Progenitor cell of endocrine pancreas (in vitro differentiated cells): ENCODE measurements at places on chromosomes 12 and 14.

- no peak for DNase-seq
These were observed 255.9 kb downstream of the SEC23A start for GRCh38 chr14:38847161-38847560.

GRCh38 chr12:60529261-60529660, 933.4 kb downstream of the SLC16A7 start:
- no peak for DNase-seq

DNA sequence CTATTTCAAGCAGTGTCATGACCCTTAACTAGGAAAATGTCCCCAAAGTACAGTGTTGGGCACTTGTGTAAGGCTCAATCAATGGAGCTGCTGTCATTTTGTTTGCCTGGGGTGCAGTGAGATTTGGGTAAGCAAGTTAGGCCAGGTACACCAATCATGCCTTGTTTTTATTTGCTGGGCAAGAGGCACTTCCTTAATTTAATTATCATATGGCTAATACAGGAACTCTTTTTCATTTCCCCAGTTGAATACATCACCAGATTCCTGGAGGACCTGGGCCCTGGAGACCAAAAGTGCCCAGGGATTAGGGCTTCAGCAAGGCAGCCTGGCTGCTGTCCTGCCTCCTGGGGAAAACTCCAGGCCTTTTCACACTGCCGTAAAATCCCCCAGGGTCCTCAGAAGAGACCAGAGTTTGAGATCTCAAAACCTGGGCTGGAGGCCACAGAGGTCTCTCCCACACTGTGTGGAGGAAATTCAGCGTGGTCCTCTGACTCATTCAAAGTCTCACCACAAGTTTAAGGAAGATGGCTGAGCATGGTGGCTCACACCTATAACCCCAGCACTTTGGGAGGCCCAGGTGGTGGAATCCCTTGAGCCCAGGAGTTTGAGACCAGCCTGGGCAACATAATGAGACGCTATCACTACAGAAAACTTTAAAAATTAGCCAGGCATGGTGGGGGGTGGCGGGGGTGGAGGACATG, 28.4 kb upstream of the FOXN3 start:
- DNase-seq, result no peak

GRCh38 chr12:124385219-124385969, 90.5 kb downstream of the RFLNA start:
- DNase-seq, result no peak

DNA sequence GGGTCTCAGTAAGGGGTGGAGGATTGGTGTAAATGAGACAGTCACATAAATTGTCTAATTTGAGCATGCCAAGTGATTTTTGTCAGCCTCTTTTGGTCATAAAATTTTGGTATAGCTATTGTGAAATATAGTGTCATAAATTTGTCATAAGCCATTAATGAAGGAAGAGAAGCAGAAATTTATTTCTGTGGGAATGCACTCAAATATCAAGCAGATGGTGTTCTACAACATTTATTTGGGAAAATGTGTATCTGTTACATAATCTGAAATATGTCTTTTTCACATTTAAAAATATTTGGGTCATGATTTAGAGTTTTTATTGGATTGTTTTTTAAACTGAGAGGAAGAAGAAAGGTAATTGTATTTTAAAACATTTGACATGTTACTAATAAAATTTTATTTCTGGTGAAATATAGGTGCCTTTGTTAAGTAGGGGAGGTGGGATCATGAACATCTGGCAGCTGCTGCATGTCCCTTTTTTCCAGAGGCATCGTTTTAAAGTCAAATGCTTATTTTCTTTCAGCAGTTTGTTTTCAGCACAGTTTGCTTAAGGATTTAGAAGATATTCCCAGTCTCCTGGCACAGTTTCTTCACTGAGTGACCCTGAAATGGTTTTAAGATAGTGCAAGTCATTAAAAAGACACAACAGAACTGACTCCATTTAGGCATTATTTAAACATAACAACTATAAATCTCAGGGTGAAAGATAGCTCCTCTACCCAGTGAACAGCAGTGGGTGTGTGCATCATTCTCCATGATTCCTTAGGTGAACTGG, 371.7 kb downstream of the SNAPC1 start:
- no peak for DNase-seq

DNA sequence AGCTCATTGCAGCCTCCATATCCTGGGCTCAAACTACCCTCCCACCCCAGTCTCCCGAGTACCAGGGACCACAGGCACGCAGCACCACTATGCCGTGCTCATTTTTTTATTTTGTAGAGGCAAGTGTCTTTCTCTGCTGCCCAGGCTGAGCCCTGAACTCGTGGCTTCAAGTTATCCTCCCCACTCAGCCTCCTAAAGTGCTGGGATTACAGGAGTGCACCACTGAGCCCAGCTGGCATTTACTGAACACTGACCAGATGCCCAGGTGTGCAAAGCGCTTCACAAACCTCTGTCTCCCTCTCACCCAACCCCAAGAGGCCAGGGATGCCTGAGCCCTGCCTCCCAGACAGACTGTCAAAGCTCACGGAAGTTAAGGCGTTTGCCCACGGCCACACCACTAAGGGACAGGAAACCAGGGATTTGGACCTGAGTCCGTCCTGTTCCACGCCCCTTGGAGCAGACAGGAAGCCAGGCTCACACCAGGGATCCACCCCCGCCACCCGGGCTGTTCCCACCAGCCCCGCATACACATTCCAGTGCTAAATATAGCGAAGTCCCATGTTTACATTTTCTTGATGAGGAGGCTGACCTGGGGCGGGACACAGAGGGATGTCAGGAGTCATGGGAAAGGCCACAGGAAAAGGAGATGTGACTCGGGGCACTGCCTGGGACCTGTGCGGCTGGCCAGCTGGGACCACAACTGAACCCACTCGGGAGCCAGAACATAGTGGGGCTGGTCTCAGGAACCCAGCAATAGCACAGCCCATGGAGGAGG, 51.2 kb downstream of the TESC start:
- DNase-seq, result no peak

DNA sequence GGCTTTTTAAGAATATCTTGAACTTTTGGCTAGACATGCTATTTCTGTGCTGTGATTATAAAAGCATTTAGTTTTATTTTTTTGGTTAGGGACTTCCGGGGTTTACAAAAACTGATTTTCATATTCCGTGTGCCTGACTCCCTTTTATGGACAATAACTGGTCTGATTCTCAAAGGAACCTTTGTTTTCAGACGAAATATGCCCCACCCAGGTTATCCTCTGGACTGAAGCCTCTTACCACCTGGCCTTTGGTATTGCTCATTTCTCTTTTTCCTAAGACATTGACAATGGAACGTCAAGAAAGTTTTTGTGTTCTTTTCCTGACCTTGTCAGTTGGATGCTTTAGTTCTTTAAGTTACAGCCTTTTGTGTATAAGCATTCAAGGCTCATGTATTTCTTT, 10.8 kb downstream of the TIGAR start:
- DNase-seq, result no peak

DNA sequence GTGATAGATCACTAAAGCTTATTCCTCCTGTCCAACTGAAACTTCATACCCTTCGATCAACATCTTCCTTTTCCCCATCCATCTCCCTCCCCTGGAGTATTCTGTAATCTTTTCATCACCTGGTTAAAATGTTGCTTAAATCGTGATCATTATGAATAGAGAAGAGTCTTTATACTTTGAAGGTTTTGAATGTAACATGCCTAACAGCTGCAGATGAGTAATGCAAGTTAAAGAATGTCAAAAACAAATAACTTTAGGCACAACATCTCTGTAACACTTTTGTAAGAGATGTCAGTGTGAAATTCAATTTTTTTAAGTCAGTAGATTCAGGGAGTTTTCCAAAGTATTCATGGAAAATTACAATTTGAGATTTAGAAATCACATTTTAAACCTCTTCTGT, 25.0 kb downstream of the RXYLT1 start:
- DNase-seq, result no peak

GRCh38 chr12:46390881-46391280, 18.3 kb upstream of the SLC38A2 start:
- DNase-seq, result no peak

DNA sequence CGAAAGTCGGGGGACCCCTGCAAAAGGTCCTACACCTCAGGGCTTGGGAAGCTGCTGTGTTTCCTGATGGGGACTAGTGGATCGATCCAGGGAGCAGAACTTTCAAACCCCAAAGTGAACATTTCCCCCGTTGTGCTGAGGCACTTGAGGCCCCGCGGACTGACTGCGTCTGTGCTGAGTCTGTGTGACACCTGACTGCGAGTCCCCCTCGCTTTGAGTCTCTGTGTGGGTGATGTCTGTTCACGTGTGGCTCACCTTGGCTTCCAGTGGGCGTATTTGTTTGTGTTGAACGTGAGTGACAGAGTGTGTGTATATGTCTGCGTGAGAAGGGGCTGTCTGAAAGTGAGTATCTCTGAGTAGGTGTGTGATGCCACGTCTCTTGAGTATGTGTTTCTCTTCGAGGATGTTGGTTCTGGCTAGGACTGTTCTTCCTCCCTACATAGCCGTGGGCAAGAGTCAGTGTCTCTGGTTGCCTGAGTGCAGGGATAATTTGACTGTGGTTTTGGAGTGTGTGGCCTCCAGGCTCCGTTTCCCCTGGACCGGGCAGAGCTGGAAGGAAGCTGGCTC, 1.3 kb downstream of the TEAD4 start:
- no peak for DNase-seq

GRCh38 chr12:132747896-132748295, 13.7 kb downstream of the ANKLE2 start:
- DNase-seq, result no peak

- DNase-seq, result no peak
These were observed 62.2 kb downstream of the PPP1R36 start for GRCh38 chr14:64612021-64612380.

- no peak for DNase-seq
These were observed 18.5 kb downstream of the TESC start for GRCh38 chr12:117080661-117081144.

GRCh38 chr14:97382616-97383226, 585.5 kb downstream of the VRK1 start:
- DNase-seq, result no peak

DNA sequence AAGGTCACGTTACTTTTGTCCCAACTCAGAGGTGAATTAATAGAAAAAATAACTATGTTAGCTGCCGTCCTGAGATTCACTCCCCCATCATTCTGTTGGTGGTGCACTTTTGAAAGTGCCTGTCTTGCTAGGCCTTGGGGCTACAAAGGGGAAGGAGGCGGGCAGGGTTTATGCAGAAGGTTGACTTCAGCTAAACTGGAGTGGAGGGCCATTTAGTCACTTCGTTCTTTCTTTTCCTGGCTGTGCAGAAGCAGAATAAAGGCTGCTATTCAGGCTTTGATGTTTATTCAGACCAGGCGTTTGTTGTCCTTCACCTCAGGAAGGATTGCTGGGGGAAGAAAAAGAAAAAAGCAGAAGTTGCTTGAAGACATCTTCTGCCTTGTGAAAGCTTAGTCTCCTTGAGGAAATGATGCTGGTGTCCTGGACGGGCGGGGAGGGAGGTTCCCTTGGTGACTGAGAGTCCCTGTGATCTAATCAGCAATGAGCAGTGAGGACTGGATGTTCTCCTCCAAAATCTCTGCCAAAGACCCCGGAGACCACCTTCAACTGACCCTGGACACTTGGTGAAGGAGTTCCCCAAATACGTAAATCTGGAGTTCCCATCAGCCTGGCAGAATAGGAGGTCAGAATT, 4.0 kb downstream of the GLT1D1 start:
- no peak for DNase-seq

DNA sequence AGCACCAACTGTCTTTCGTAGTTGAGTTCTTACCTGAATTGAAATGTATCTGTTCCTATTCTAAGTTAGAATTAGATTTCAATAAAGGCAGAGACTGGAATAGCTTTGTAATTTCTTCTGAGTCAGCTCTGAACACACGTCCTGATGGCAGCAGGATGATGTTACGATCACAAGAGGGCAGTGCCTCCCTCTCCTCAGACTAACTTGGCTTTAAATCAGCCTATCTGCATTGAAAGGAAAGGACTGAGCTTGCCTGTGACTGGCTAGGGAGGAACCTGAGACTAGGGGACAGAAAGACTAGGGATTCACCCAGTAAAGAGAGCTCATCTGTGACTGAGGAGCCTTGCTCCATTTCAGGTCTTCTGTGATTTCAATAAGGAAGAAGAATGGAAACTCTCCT, 323.7 kb upstream of the OR4E1 start:
- DNase-seq, result no peak

DNA sequence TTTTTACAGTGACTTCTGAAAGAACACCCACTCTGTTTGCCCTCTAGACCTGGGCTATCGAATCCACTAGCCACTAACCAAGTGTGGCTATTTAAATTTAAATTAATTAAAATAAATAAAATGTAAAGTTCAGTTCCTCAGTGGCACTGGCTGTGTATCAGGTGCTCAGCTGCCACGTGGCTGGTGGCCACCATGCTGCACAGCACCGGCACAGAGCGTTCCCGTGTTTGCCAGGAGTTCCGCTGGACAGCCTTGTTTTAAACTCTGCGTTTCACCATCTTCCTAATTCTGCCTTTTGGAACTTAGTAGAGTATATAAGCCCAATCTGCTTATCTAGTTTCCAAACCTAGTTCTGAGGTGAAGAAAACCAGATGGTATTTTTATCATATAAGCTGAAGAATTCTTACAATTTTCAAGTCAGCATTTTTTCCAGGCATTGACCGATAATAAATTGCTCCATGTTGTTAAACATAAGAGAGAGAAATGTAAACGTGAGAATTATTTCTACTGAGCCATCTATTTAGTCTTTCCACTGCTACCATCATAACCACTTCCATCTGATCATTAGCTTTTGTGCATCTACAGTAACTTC, 339.0 kb downstream of the CACNA1C start:
- no peak for DNase-seq

- DNase-seq, result no peak
These were observed 381.6 kb downstream of the DUSP6 start for GRCh38 chr12:88970740-88971139.
